Endothelial cell (in vitro differentiated cells): ENCODE measurements at places on chromosomes 4 and X.

- DNase-seq: no peak
Observed at GRCh38 chr4:88720451-88721428, 23.1 kb upstream of the NAP1L5 start.

GRCh38 chrX:155893521-155893920 lies 12.4 kb downstream of the VAMP7 start:
- DNase-seq: no peak

GRCh38 chr4:139278485-139278884 lies 1.5 kb downstream of the MGARP start:
- DNase-seq: no peak

GRCh38 chr4:959338-960139 lies 13.8 kb downstream of the DGKQ start:
- no peak for DNase-seq

DNA sequence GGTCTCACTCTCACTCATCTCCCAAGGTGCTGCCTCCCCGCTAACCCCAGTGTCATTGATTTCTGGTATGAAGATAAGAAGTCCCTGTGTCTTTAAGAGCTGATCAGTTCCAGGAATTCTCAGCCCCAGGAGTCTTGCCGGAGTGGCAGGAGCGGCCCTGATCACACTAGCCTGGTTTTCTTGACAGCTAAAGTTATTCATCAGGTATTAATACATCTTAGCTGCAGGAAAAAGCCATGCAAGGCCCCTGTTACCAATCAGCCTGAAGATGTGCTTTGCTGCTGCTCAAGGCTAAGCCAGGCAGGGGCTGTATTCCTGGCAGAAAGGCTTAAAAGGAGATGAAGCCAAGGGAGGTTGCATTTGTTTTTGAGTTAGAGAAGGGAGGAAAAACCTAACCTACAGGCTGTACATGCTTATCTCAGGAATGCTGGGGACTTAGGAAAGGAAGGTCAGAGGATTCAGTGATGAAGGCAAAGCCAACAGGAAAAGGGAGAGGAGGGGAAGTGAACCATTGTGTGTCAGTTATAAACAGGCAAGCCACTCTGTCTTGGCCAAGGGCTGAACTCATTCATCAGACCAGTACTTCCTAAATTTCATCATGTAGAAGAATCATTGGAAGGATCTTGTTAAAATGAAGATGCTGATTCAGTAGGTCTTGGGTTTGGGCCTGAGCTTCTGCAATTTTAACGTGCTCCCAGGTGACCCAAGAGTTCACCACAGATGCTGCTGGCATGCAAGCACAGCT lies 8.6 kb downstream of the SRPX start:
- DNase-seq: no peak

- DNase-seq: no peak
Observed at GRCh38 chr4:8028884-8029568, 89.4 kb upstream of the AFAP1 start.
